Activated T-cell treated with anti-CD3 and anti-CD28 coated beads, Interleukin-2, amount 50 U/mL, for 4 hours (primary cell): ENCODE measurements at places on chromosomes 3 and 15.

- DNase-seq, result no peak
These were observed 88.4 kb downstream of the PYDC2 start for GRCh38 chr3:191549357-191549756.

DNA sequence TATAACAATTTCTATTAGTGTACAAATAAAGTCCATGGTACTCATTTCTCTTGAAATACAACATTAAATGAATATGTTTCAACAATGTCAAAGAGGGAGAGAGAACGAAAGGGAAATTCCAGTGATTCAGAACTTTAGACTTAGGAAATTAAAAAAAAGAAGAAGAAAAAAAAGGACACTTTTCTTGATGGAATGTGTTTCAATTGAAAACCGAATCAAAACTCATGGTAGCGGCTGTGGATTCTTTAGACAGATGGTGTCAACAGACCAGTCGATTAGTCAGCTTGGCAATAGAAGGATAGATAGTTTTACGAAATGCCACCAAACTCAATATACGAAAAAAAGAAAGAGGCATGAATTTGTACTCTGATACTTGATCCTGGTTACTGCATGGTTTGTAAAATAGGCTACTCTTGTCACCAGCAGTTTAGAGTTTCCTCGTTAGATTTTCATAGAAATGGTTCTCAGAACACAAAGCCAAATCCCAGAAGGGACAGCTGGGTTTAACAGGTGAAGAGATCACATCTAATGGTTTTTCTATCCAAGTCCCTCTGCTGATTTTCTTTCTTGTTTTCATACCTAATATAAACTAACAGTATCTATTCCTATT is 793.5 kb downstream of the ROBO1 start:
- DNase-seq, result no peak

- no peak for DNase-seq
These were observed 48.4 kb upstream of the CCK start for GRCh38 chr3:42314411-42314810.

DNA sequence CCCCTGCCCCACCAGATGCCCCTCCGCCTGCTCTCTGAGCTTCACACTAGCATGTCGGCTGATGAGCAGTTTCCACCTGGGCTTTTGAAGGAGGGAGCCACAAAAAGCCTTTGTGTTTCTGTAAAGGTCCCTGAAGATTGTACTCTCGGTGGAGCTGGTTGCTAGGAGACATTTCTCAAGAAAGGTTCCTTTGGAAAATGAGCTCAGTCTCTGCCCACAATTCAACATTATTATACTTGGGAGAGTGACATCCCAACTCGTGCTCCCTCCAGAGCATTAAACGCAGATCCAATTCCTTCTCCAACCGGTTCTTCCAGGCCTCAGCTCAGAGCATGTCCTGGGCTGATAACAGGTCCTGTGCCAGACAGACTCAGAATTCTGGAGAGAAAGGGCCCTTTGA is 26.8 kb upstream of the FAM107A start:
- no peak for DNase-seq

DNA sequence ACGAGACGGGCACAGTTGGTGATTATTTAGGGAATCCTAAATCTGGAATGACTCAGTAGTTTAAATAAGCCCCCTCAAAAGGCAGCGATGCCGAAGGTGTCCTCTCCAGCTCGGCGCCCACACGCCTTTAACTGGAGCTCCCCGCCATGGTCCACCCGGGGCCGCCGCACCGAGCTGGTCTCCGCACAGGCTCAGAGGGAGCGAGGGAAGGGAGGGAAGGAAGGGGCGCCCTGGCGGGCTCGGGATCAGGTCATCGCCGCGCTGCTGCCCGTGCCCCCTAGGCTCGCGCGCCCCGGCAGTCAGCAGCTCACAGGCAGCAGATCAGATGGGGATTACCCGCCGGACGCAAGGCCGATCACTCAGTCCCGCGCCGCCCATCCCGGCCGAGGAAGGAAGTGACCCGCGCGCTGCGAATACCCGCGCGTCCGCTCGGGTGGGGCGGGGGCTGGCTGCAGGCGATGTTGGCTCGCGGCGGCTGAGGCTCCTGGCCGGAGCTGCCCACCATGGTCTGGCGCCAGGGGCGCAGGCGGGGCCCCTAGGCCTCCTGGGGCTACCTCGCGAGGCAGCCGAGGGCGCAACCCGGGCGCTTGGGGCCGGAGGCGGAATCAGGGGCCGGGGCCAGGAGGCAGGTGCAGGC is 318.0 kb downstream of the FGF12 start:
- DNase-seq, result no peak

DNA sequence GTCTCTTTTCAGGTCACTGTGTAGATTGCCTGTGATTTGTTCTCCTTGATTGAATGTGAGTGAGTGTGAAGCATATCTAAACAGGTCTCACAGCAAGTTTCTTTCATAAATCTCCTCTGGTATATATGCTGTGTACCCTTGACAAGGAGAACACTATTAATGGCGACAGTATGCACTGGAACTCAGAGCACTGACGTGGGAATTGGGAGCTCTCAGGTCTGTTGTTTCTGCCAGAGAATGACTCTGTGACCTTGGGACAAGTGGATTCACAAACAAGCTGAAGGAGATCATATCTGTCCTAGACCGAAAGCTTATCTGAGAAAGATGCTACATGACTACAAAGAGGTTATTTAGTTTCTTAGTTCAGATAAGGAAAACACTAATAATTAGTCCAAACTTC is 326.3 kb upstream of the TPRG1 start:
- DNase-seq, result no peak

DNA sequence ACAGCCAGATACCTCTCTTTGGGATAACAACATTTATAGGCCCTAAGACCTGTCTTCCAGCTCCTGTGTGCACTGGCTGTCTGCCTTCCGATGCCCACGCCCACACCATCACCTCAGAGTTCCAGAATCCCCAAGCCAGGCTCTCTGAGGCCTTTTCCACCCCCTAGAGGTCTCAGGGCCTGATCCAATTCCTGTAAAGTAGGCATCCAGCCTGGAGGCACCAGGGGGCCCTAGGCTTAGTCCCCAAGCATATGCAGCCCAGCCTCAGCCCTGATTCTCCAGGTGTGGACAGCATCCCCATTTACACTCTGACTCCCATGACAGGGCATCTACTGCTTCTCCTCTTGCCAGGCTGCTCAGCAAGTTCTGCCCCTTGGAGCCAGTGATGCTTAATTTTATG is 72.7 kb upstream of the CORO2B start:
- no peak for DNase-seq

- DNase-seq, result no peak
These were observed 1340.5 kb downstream of the ROBO1 start for GRCh38 chr3:78427303-78427702.

GRCh38 chr15:55257938-55258337 is 31.7 kb downstream of the RAB27A start:
- no peak for DNase-seq

DNA sequence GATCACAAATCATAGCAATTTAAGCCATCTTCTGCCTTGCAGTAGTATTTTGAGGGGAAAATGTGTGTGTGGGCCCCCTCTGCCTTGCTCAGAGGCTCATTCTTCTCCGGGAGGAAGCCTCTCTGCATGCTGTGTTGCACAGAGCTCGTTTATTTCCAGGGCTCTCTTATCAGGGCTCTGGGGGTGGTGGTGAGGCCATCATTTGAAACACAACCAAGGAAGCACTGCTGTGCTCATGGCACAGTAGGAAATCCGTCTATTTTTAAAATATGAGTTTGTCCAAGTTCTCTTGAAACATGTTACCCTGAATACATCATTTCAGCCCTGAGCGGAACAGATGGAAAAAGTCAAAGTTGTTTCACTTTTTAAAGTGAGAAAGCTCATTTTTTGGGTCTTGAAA is 369.0 kb upstream of the CFAP20DC start:
- DNase-seq, result no peak

GRCh38 chr3:32551087-32551486 is 19.6 kb downstream of the DYNC1LI1 start:
- no peak for DNase-seq

DNA sequence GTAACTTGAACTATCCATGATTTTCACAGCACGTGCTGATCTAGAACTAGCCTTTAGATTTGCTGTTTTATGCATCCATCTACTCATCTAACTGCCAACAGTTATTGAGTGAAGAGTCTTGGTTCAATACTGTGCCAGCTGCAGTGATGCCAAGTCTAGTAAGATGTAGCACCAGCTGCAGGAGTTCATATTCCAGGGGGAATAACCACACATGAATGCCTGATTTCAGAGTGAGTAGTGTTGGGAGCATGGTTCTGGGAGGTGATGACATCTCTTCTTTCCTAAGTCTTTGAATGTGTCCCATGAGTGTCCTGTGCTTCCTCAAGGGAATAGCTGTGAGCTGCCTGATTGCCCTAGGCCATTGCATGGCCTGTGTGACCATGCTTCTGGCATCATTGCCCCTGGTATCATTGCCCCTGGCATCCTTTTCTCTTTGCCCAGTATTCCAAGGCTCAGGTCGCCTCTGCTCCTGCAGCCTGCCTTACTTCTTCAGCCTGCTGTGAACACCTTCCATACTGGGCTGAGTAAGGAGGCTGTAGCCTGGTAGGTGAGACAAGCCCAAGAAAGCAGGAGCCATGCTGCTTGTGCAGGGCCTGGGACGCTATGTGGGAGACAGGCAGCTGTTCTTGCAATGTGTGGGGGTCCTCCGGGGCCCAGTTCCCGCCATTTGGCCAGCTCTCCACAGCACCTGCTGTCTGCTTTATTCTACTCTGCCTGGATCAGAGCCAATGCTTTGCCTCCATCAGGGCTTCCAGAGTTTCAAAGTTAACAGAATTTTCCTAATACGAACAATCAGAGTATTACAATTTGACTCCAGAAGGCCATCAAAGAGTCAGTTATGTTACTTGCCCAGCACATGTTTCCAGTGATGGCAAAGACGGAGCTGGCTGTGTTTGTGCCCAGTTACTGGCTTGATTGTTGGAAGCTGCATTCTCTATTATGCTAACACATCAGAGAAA is 73.2 kb downstream of the CLSTN2 start:
- DNase-seq, result no peak

GRCh38 chr3:39937315-39937714 is 127.9 kb downstream of the MYRIP start:
- no peak for DNase-seq

DNA sequence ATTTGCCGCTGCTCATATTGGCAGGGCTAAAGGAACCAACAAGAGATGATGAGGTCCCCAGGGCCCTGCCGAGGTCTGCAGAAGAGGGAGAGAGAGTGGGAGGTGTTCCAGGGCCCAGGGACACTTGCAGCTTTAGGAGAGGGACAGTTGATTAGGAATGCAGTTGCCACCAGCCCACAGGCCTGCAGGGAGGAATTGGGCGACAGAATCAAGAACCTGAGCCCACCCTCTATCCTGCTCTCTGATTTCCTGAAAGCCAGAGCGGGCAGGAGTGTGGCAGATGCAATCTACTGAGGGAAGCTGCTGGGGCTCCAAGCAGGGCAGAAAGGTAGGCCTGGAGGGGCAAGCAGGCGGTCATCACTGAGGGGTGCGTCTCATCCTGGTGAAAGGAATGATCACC is 12.1 kb upstream of the PRR23E start:
- no peak for DNase-seq

- no peak for DNase-seq
These were observed 77.2 kb downstream of the PPP2R3A start for GRCh38 chr3:136042608-136043221.

DNA sequence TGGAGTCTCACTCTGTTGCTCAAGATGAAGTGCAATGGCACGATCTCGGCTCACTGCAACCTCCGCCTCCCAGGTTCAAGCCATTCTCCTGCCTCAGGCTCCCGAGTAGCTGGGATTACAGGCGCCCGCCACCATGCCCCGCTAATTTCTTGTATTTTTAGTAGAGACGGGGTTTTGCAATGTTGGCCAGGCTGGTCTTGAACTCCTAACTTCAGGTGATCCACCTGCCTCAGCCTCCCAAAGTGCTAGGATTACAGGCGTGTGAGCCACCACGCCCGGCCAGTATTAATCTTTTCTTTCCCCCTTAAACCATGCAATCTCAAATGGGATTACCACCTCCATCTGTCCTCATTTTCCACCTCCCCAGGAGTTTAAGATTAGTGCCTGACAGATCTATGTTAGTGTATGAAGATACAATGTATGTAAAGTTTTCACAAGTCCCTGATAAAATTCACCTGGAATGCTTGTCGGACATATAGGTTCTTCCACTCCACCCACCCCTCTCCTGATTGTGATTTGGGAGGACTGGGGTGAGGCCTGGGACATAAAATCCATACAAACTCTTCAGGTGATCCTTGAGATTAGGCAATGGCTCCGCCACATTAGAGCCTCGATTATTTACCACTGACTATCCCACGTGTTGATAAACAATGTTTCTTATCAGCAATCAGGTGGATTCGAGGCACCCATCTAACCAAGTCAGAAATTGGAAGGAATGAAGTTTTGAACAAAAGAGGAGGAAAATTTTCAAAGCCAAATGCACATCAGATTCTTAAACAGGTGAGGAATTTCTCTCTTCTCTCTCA is 1.2 kb downstream of the PARL start:
- DNase-seq, result no peak

GRCh38 chr15:101250341-101250831 is 1.5 kb downstream of the CHSY1 start:
- no peak for DNase-seq

GRCh38 chr3:172447611-172448579 is at the start of gene GHSR:
TSS of gene GHSR (minus strand) at chr3:172448456. CDS start at chr3:172448413, 43 bp downstream.
- DNase-seq, result no peak

GRCh38 chr15:85412956-85413854 is 32.8 kb downstream of the AKAP13 start:
- DNase-seq, result peak; percentile 68

- no peak for DNase-seq
These were observed 153.7 kb upstream of the ABI3BP start for GRCh38 chr3:101146946-101147345.

DNA sequence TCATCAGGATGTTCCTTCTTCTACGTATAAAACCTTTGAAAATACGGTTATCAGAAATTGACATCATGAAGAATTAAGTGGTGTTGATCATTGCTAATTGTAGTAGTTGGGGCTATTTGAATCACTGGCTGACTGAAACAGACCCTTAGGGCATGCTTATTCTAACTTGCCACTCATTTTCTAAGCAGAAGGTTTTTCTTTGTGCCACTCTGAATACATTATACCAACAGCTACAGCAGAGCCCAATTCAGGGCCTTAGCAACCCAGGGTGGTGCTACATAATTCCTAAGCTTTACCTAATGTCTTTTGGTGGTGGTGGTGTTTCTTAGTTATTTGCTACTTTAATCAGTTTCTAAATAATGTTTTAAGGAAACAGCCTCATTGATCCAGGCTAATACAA is 524.2 kb downstream of the NLGN1 start:
- DNase-seq, result no peak
